Neural crest cell (in vitro differentiated cells): ENCODE measurements at places on chromosomes 1 and 21.

DNA sequence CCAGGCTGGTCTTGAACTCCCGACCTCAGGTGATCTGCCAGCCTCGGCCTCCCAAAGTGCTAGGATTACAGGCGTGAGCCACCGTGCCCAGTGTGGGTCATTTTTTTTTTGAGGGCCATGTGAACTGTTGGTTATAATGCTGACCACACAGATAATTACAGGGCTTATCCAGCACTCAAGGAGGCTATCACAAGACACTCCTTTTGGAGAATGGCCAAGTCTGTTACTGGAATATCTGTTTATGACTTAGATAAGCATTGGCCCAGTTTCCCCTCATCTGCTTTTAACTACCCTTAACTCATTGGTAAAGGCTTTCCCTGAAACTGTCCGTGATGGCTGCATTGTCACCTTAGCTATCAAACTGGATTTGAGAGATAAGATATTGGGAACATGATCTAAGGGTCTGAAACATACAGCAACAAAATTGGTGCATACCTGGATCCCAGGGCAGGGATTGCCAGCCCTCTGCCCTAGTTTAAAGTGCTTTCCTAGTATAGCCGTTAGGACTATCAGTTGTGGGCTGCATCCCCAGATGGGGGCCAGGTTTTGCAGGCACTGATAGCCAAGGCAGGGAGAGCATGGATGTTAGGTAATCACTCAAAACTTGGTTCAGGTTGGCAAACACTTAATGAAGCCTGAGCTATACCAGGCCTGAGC, 15.6 kb downstream of the SZT2 start:
- H3K36me3 ChIP-seq: peaks cover 16% of the 10 kb centered on the region
- H3K27me3 ChIP-seq: no peaks in the 10 kb centered on the region
- no peak overlapping the region for H3K27ac ChIP-seq

DNA sequence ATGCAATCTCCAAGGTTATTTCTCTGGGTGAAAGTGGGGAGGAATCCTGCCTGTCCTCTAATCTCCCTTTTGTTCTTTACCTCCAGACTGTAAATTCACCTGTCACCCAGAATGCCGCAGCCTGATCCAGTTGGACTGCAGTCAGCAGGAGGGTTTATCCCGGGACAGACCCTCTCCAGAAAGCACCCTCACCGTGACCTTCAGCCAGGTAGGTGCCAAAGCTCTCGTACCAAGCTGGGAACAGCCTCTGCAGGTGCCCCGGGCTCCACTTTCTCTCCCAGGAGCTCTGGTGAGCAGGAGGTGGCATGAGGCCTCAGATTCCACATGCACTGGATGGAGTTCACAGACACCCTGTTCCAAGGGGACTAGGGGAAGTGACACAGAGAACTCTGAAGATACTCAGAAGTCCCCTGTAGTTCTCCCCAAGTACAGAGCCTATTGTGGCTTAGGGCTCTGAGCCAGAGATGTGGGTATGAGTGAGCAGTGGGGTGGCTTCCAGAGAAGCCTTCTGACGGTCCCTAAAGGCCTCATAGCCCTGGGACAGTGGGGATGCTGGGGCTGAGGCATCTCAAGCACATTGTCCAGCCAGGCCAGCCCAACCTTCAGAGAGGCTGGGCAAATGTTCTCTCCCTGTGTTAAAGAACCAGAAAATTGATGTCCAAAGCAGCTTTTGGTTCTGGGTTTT, 30.9 kb downstream of the RASSF5 start:
- no peak overlapping the region for H3K4me3 ChIP-seq
- H3K27me3 ChIP-seq: peaks cover 2% of the 10 kb centered on the region
- H3K27ac ChIP-seq: no peak overlapping the region

GRCh38 chr21:26093122-26093521, 77.4 kb downstream of the APP start:
- DNase-seq: no peak
- peaks cover 13% of the 10 kb centered on the region for H3K4me1 ChIP-seq
- no peak overlapping the region for H3K4me3 ChIP-seq
- no peaks in the 10 kb centered on the region for H3K27me3 ChIP-seq
- no peak overlapping the region for H3K27ac ChIP-seq

DNA sequence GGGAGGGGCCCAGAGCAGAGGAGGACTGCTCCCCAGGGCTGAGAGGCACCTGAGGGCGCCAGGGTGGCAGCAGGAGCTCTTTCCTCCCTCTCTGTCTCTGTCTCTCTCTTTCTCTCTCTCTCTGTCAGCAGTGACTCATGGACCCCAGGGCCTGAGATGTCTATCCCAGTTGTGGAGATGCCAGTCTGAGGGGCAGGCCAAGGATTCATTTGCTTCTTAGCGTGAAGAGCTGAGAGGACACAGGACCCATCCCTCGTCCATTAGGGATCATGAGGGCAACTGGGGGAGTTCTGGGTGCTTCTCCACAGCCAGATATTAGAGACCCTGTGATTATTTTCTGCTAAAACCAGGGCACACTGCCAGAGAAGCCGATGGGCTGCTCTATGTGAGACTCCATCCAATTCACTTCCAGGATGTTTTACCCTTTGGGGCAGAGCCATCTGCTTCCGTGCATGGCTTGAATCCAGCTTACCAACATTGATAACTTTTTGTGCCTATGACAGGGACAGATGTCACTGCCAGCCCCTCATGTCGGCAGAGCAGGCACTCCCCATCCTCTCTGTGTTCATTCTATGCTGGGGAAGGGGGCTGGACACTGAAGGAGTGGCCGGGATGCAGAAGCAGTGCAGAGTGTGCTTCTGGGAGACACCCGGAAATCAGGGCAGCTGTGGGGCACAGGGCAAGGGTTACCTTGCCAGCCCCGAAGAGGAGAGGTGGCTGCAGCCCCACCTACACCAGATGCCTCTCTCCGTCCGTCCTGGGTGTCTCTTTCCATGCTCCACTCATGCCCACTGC, 4.1 kb upstream of the PCBP3 start:
- H3K36me3 ChIP-seq: no peaks in the 10 kb centered on the region
- H3K27me3 ChIP-seq: peaks cover 39% of the 10 kb centered on the region
- no peak overlapping the region for H3K4me3 ChIP-seq
- no peak for DNase-seq
- peaks cover 3% of the 10 kb centered on the region for H3K4me1 ChIP-seq

- no peak overlapping the region for H3K4me3 ChIP-seq
- H3K4me1 ChIP-seq: peaks cover 28% of the 10 kb centered on the region
- H3K36me3 ChIP-seq: no peaks in the 10 kb centered on the region
- H3K27me3 ChIP-seq: no peaks in the 10 kb centered on the region
- H3K27ac ChIP-seq: no peak overlapping the region
Measured at GRCh38 chr1:110235834-110236682, 25.9 kb downstream of the KCNC4 start.

DNA sequence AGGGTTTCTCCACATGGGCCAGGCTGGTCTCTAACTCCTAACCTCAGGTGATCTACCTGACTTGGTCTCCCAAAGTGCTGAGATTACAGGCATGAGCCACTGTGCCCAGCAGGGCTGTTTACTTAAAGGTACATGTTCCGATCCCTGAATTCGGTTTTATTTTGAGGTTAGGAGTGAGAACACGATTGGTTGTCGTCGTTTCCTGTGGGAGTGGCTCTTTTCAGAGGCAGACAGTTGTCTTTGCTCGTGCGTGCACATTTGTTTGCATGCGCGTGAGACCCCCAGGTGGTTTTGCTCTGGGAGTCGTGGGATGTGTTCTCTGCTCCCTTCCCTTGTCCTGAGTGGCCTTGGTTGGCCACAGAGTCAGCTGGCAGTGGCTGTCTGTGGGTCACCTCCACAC, 60.2 kb downstream of the SKI start:
- no peaks in the 10 kb centered on the region for H3K36me3 ChIP-seq
- H3K4me3 ChIP-seq: no peak overlapping the region
- no peaks in the 10 kb centered on the region for H3K27me3 ChIP-seq
- H3K27ac ChIP-seq: peak overlapping the region; percentile 27

- no peaks in the 10 kb centered on the region for H3K27me3 ChIP-seq
- no peak overlapping the region for H3K4me3 ChIP-seq
- no peak for DNase-seq
- no peaks in the 10 kb centered on the region for H3K36me3 ChIP-seq
- no peaks in the 10 kb centered on the region for H3K4me1 ChIP-seq
Measured at GRCh38 chr21:42754270-42754933, 101.0 kb downstream of the PDE9A start.

- H3K4me1 ChIP-seq: no peaks in the 10 kb centered on the region
- no peak within 1 kb of the TSS for H3K27ac ChIP-seq
- H3K4me3 ChIP-seq: no peak within 1 kb of the TSS
- no peak for DNase-seq
Measured at GRCh38 chr1:152757747-152758146, at the start of gene KPRP. Gene KPRP (plus strand): TSS chr1:152758025. CDS start chr1:152759589, 1,564 bp downstream.

DNA sequence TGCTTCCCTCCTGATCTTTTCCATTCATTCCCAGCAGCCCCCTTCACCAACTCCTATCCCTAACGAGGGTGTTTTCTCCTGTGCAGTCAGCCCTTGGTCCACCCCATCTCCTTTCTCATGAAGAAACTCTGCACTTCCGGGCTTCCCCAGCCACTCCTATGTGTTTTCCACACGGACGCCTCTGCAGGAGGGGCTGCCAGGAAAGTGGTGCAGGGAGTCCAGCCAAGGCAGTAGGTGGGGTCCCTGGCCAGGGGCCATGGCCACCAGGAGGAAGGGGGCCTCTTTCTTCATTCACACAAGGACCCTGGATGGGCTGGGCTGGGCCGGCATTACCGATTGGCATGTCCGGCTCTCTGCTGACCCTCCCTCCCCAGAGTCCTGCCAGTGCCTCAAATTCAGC, 72.8 kb upstream of the EFHD2 start:
- peaks cover 5% of the 10 kb centered on the region for H3K27me3 ChIP-seq
- no peak for DNase-seq
- no peak overlapping the region for H3K27ac ChIP-seq
- no peaks in the 10 kb centered on the region for H3K36me3 ChIP-seq

- DNase-seq: no peak
- no peak overlapping the region for H3K27ac ChIP-seq
Measured at GRCh38 chr1:23727362-23727811, 15.9 kb upstream of the ELOA start.

DNA sequence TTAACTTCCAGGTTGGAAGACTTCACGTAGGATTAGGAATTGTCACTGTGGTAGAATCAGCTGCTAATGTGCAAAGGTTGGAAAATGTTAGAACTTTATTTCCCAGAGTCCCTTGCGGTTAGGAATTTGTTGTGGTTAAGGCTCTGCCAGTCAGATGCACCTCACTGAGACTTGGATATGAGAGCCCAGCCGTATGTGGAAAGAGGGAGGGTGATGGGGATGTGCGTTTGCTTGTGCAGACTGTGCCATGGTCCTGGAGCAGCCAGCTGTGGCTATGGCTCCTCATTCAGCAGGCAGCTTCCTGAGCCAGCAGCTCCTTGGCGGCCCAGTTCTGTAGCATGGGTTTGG, 12.5 kb downstream of the S100A10 start:
- H3K27ac ChIP-seq: no peak overlapping the region
- no peak overlapping the region for H3K4me3 ChIP-seq
- DNase-seq: no peak
- H3K27me3 ChIP-seq: peaks cover 8% of the 10 kb centered on the region
- peaks cover 27% of the 10 kb centered on the region for H3K4me1 ChIP-seq
- no peaks in the 10 kb centered on the region for H3K36me3 ChIP-seq

DNA sequence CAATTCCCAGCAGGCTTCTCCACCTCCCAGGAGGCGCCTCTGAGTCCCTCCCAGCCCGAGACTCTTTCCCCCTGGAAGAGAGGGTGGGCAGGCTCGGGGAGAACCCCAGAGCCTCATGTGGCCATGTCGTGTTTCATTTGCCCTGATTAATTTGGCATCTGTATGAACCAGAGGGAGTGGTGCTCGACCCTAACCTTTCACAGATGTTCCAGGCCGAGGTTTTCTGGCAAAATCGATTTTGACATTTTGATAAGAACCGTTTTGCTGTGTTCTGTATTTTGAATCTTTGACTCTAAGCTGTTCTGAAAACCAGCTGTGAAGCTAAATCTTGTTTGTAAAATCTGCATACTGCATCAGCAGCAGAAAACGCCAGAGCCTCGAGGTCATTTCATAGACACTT, 367.4 kb downstream of the CAMTA1 start:
- no peak overlapping the region for H3K27ac ChIP-seq
- H3K36me3 ChIP-seq: no peaks in the 10 kb centered on the region
- DNase-seq: no peak
- peaks cover 5% of the 10 kb centered on the region for H3K27me3 ChIP-seq
- H3K4me1 ChIP-seq: peaks cover 6% of the 10 kb centered on the region

- H3K4me3 ChIP-seq: no peak overlapping the region
- no peaks in the 10 kb centered on the region for H3K27me3 ChIP-seq
- no peak for DNase-seq
- no peaks in the 10 kb centered on the region for H3K36me3 ChIP-seq
Measured at GRCh38 chr1:153537376-153537730, 1.6 kb upstream of the S100A6 start.

DNA sequence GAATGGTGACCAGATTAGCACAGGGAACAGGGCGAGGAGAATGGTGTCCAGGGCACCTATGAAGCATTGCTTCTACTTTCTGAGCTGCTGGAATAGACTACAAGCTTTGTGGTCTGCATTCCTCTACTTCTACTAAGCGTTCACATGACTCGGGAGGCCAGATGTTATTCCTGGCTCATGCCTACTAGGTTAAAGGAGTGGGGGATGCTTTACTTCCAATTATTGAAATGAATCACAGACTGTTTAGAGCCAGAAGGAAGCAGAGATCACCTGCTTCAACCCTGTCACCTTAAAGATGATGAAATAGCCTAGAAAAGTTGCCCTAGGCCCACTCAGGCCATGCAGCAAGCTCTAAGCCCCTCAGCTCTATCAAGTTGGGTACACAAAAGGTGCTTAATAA, 633.5 kb downstream of the KIF26B start:
- no peaks in the 10 kb centered on the region for H3K4me1 ChIP-seq
- no peaks in the 10 kb centered on the region for H3K36me3 ChIP-seq
- no peak overlapping the region for H3K27ac ChIP-seq
- no peaks in the 10 kb centered on the region for H3K27me3 ChIP-seq
- no peak overlapping the region for H3K4me3 ChIP-seq

DNA sequence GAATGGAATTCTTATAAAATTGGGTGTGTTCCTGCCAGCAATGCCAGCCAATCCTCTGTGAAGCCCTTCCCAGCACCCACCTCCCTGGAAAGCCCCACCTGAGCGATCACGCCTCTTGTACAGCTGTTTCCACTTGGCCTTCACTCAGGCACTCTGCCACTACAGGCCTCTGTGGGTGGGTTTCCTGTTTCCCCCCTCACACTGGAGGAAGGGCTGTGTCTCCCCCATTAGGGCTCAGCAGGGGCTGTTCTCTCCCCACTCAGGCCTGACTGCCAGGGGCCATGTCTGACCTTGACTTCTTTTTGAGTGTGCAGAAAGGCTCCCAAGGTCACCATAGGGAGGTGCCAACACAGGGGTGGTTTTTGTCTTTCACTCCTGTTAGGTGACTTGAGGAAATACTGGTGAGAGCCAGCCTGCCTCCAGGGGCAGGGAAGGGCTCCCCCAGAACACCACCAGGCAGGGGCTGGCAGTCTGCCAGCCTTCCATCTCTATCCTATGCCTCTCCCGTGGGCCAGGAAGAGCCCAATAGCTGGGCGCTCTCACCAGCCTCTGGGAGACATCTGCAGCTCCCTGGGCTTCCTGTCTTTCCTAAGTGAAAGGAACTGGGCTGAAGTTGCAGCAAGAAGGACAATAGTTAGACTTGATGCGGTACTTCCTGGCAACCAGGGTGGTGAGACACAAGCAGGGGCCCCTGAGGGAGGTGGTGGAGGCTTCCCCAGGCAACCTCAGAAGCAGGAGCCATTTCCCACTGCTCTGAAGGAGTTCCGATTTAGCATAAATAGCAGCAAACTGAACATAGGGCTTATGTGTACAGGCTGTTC, 49.1 kb downstream of the ELK4 start:
- H3K27ac ChIP-seq: no peak overlapping the region
- H3K27me3 ChIP-seq: peaks cover 8% of the 10 kb centered on the region
- no peak overlapping the region for H3K4me3 ChIP-seq

GRCh38 chr1:220056374-220056773, 10.1 kb upstream of the EPRS1 start:
- no peak overlapping the region for H3K4me3 ChIP-seq
- no peaks in the 10 kb centered on the region for H3K27me3 ChIP-seq
- peaks cover 3% of the 10 kb centered on the region for H3K36me3 ChIP-seq
- no peak for DNase-seq
- no peak overlapping the region for H3K27ac ChIP-seq
